ENCODE measurements at places on chromosomes 1 and 21. TPM values are rescaled to one million over a fixed set of nuclear protein-coding genes. Genes with fewer than 3 reads are reported as not detected.

GRCh38 chr1:33056426-33056825 is 19.7 kb upstream of the AK2 start:
- DNase-seq = no peak

- DNase-seq = no peak
Measured at GRCh38 chr1:31105646-31106045, 40.1 kb upstream of the PUM1 start.

DNA sequence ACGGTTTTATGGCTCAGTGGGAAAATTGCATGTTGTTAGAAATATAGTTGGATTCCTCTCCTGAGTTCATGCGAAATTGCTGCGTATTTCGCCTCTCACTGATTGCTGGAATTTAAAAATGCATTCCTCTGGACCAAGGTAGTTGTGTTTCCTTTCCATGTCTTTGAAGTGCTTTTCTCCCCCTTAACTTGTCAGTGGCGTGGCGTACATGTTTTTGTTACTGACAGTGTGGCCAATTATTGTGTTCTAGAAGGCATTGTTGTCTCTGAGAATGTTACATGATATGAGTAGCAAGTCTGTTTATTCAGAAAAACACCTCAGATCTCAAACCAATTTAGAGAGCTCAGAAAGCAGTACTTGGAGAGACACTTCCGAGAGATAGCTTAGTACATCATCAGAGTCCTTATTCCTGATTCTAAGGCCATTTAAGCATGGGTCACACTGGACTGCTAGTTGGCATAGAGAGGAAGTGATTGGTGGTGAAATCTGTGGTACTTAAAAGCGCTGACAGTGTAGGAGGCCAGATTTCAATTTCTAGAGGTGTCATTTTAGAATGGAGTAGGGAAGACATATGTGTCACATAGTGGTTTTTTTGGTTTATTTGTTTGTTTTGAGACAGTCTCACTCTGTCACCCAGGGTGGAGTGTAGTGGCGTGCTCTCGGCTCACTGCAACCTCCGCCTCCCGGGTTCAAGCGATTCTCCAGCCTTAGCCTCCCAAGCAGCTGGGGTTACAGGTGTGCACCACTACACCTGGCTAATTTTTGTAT is 184.4 kb downstream of the RYR2 start:
- DNase-seq = no peak

DNA sequence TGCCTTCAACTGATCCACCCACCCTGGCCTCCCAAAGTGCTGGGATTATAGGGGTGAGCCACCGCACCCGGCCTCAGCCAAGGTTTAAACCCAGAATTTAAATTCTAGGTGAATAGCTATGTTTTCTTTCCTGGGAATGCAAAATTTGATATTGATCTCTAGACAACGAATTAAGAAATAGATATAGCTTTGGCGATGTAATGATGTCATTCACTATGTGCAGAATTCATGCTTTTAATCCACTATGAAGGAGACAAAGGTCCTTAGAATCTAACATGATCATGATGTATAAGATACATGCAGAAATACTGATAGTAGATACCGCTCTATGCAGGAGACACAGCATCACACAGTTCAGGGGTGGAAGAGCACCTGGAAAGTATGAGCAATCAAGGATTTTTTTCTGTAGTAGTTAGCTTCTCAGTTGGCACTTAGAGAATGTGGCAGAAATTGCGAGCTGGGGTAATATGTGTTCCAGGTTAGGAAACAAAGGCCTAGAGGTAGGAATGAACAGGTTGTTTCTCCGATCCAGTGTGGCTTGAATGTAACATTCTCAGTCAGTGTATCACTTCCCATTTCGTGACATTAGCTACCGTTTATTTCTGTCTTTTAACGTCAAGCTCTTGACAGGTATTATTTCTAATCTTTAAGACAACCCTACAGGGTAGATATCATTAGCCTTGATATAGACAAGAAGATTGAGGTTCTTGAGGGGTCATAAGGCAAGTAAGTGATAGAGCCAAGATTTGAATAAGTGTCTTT is 3.0 kb upstream of the CEP350 start:
- no peak for DNase-seq

Gene ISG20L2
- 16.2 TPM for total RNA-seq

Gene IQCC
- 0.66 TPM for total RNA-seq

Gene NUDT4B
- 30.4 TPM for total RNA-seq

GRCh38 chr21:44800103-44800502 is 1.5 kb downstream of the UBE2G2 start:
- no peak for DNase-seq

Measured in esophagus muscularis mucosa (tissue), 4 donors.